Transverse colon (tissue), 4 donors: ENCODE measurements at places on chromosomes 4 and X. TPM values are rescaled to one million over a fixed set of nuclear protein-coding genes. Genes with fewer than 3 reads are reported as not detected.

GRCh38 chr4:154067786-154068185, 278.9 kb upstream of the SFRP2 start:
- no peak for DNase-seq
- H3K4me3 ChIP-seq: no peak overlapping the region
- no peaks in the 10 kb centered on the region for H3K4me1 ChIP-seq
- H3K27ac ChIP-seq: no peak overlapping the region
- no peaks in the 10 kb centered on the region for H3K27me3 ChIP-seq
- H3K36me3 ChIP-seq: no peaks in the 10 kb centered on the region

- no peaks in the 10 kb centered on the region for H3K36me3 ChIP-seq
- no peaks in the 10 kb centered on the region for H3K4me1 ChIP-seq
- H3K27ac ChIP-seq: no peak overlapping the region
These were observed 590.7 kb downstream of the BCOR start for GRCh38 chrX:39507034-39507433.

DNA sequence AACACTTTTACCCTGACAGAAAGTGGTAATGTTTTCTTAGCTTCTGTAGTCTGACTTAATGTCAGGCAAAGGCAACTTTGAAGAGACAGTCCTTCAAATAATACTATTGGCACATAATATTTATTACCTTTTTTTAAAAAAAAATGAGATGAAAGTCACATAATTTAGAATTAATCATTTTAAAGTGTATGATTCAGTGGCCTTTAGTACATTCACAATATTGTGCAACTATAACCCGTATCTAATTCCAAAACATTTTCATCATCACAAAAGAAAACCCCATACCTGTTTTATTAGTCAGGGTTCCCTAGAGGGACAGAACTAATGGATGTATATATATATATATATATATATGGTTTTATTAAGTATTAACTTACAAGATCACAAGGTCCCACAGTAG, 94.8 kb upstream of the TEX13A start:
- no peaks in the 10 kb centered on the region for H3K36me3 ChIP-seq
- H3K27me3 ChIP-seq: no peaks in the 10 kb centered on the region
- no peak overlapping the region for H3K4me3 ChIP-seq
- H3K4me1 ChIP-seq: no peaks in the 10 kb centered on the region
- H3K27ac ChIP-seq: no peak overlapping the region

DNA sequence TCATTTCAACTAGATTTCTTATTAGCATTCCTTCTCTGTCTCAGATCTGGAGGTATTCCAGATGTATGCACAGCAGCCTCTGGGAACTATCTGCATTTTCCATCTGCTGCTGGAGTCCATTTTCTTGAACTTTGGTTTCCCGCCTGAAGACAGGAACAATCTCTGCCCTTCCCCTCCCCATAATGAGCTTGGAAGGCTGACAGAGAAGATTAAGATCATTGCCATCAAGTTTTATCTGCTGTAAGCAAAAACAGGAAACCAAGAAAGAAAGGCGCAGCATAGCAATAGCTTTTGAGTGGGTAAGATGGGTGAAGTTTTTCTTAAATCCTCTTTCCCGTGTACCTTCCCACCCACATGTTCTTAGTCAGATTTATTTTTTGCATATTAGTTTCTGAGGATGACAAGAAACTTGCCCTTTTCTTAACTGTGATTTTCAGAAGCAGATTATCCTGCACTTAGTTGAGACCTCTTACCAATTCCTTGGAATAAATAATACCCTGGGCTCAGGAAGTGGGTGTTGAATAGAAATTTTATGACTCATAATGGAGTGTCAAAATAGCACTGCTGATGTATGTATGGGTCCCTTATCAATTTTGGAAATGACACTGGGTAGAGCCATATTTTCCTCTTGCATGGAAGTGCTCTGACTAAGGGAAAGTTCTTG, 78.3 kb downstream of the CT47B1 start:
- no peaks in the 10 kb centered on the region for H3K36me3 ChIP-seq
- H3K4me3 ChIP-seq: no peak overlapping the region
- H3K27me3 ChIP-seq: no peaks in the 10 kb centered on the region
- H3K4me1 ChIP-seq: no peaks in the 10 kb centered on the region
- no peak for DNase-seq

- H3K4me3 ChIP-seq: no peak overlapping the region
- H3K27ac ChIP-seq: no peak overlapping the region
- no peak for DNase-seq
- H3K27me3 ChIP-seq: no peaks in the 10 kb centered on the region
These were observed 58.8 kb downstream of the USP46 start for GRCh38 chr4:52600275-52600674.

The PARM1 gene
- total RNA-seq: 183 TPM

The ADGRG2 gene
- not detected for total RNA-seq
